K562 (cell line): ENCODE measurements at places on chromosomes 4 and X.

DNA sequence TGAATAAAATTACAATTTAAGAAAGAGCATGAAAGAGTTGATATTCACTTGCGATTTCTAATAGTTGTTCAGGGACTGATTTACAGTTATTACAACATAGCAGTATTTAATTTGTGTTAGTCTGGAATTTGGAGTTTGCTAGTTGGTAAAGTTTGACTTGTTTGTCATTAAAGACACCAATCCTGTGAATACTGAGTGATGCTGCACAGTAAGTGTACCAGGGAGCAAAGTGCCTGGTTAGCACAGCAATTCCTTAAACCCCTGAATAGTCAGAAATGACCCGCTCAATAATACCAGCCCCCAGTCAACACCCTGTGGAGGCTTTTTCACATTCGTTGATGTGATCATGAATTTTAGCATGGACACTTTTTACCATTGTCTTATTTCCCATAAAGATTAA is 122.2 kb upstream of the GC start:
- DNase-seq, result no peak

DNA sequence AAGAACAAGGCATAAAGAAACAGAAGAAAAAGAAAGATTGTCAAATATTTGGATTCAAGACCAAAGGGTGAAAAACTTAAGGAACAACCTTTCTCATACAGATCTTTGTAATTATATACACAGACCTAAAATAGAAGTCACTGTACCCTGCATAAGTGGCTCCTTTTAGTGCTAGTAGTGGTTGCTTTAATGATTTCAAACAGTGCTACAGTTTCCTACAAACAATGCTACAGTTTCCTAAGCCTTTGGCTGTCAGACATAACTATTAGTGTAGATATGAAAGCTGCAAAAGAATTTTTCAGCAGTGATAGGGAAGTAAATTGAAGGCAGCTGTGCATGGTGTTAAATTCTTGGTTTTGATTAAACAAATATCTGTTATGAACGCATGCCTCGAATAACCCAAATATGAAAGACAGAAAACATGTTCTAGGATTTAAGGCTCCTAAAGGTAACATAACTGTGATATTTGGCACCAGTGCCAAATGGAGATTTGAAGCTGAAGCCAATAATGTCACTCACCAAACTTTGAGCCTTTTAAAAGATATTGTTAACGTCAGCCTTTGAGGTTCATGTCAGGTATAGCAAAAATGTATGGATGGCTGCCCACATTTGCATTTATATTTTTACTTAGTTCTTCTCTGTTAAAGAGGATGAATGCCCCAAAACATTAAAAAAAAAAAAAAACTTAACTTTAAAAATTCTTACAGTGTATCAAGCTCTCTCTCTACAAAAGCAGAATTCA is 36.6 kb downstream of the SMARCAD1 start:
- DNase-seq, result no peak

DNA sequence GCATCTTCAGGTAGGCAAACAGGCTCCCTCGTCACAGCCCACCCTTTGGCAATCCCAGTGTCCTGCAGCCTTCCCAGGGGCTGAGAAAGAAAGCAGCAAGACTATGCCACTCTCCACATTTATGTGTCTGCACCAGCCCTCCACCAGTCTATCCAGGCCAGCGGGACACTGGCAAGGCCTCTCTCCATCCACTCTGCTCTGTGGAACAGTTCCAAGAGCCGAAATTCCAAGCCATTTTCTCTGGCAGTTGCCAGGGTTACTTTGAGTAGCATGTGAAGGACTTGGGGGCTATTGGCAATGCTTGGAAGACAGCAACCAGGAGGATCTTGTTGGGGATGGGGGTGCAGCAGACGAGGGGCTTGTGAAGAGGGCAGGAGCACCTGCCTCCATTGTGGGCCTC is 52.1 kb downstream of the TSC22D3 start:
- no peak for DNase-seq

- DNase-seq, result no peak
Observed at GRCh38 chr4:75232546-75232945, 281.7 kb downstream of the RCHY1 start.

DNA sequence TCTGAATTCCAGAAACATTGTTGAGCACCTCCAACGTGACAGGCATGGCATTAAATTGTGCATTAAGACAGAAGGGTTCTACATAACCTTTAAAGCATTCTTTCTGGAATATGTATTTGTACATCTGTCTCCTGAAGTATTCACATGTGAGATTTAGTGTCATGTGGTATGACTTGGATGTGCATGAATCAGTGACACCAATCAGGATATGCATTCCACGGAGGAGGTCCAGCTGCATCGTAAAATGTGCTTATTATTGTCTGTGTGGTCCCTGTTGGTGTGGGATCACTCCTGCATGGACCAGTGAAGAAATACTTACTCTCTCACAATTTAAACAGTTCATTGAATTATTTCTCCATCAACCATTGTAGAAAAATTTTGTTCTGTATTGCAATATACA is 149.0 kb downstream of the MID1 start:
- DNase-seq, result no peak

GRCh38 chr4:20311856-20312255 is 60.2 kb downstream of the SLIT2 start:
- DNase-seq, result no peak
